ENCODE measurements at places on chromosomes 7 and 10.

DNA sequence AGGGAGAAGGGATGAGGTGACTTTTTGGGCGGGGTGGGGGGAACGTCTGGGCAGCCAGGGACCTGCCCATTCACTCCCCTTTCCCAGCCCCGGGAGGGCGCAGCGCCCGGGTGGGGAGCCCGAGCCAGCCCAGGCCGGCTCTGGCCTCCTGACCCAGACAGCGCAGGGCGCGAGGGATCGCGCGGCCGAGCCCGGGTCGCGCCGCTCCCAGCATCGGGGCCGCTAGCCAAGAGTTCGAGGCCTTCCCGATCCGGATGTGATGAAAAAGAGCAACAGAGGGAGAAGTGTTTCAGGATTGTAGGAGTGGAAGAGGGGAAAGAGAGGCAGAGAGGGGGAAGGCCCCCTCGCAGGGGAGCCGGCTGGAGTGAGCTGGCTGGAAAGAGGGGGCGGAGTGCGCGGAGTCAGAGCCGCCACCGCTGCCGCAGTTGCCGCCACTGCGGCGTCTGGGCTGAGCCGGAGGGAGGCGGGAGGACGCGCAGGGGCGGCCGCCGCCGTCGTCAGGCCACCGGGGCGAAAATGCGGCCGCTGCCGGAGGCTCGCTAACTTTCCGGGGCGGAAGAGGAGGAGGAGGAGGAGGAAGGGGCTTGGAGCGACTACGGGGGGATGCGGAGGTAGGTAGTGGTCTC, at the start of gene MDFIC:
Gene MDFIC (plus strand): TSS at position 69 of the 626 bp plus-strand sequence. CDS start 940 bp downstream, outside the sequence.
- DNase-seq = no peak

DNA sequence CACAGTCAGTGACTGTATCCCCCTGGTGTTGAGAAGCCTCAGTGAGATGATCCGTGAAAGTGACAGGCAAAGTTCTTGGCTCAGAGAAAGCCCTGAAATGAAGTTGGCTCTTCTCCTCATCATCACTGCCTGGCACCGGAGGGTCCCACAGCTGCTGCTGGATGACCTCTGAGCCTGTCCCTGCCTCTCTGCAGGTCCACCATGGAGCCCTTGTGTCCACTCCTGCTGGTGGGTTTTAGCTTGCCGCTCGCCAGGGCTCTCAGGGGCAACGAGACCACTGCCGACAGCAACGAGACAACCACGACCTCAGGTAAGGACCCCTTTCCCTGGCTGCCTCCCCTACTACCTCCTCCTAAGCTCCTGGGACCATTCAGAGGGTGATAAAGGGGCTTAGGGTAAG, 85.5 kb downstream of the MKI67 start:
- DNase-seq = no peak

GRCh38 chr7:2670720-2671391, 17.1 kb upstream of the AMZ1 start:
- DNase-seq = peak; percentile 58

DNA sequence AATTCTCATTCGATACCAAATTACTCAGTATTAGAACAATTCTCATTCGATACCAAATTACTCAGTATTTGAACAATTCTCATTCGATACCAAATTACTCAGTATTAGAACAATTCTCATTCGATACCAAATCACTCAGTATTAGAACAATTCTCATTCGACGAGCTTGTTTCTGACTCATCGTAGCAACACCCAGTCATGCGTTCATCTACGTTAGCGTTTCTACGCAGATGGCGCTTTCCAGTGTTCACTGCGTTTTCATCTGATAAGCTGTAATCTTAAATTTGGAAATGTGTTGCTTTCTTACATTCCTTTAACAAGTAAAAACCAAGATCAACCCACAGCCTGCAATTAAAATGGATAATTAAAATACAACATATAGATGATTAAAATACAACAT, 276.3 kb downstream of the ZMYND11 start:
- DNase-seq = no peak

- DNase-seq = no peak
Observed at GRCh38 chr10:22369434-22370072, 24.3 kb downstream of the SPAG6 start.

Data from NCI-H1436 (cell line).